ENCODE measurements at places on chromosomes 12 and 14. TPM values are rescaled to one million over a fixed set of nuclear protein-coding genes. Genes with fewer than 3 reads are reported as not detected.

- peaks cover 12% of the 10 kb centered on the region for H3K4me1 ChIP-seq
- H3K27me3 ChIP-seq: no peaks in the 10 kb centered on the region
- no peak overlapping the region for H3K4me3 ChIP-seq
- DNase-seq: no peak
- no peaks in the 10 kb centered on the region for H3K36me3 ChIP-seq
Observed at GRCh38 chr12:63944586-63945228, 100.2 kb downstream of the SRGAP1 start.

GRCh38 chr12:70091021-70091521 lies 152.2 kb upstream of the CNOT2 start:
- no peak overlapping the region for H3K27ac ChIP-seq
- H3K4me3 ChIP-seq: no peak overlapping the region
- H3K27me3 ChIP-seq: no peaks in the 10 kb centered on the region
- H3K36me3 ChIP-seq: no peaks in the 10 kb centered on the region
- no peaks in the 10 kb centered on the region for H3K4me1 ChIP-seq

- H3K4me1 ChIP-seq: no peaks in the 10 kb centered on the region
- no peaks in the 10 kb centered on the region for H3K27me3 ChIP-seq
- no peak for DNase-seq
Observed at GRCh38 chr12:30010071-30011052, 226.6 kb upstream of the TMTC1 start.

TAS2R19 gene
- 1.4 TPM for total RNA-seq

SRSF5 gene
- 1,459 TPM for total RNA-seq

GRCh38 chr12:131196220-131196619 lies 242.5 kb downstream of the ADGRD1 start:
- no peaks in the 10 kb centered on the region for H3K4me1 ChIP-seq
- no peak overlapping the region for H3K27ac ChIP-seq
- no peak for DNase-seq
- peaks cover 16% of the 10 kb centered on the region for H3K27me3 ChIP-seq
- no peak overlapping the region for H3K4me3 ChIP-seq

SLCO1B3 gene
- total RNA-seq: not detected

DNA sequence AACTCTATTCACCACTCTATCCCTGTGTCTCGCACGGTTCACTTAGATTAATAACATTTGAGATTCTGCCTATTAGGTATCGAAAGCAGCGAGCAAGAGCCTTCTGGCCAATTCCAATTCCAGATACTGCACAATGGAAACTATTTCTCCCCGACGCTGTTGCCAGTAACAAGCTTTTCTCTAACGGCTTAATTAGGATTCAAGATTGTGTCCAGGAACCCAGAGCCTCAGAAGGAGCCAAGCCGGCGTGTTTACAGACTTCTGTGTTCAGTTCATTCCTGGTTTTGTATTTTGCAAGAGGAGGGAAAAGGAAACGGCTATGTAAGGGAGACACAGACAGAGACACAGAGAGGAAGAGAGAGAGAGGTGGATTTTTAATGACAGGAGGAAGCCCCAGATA lies 185.6 kb downstream of the DICER1 start:
- no peak for DNase-seq
- H3K27me3 ChIP-seq: peaks cover 42% of the 10 kb centered on the region
- peaks cover 2% of the 10 kb centered on the region for H3K4me1 ChIP-seq
- no peak overlapping the region for H3K4me3 ChIP-seq
- H3K36me3 ChIP-seq: peaks cover 2% of the 10 kb centered on the region
- no peak overlapping the region for H3K27ac ChIP-seq

CAPZA3 gene
- total RNA-seq: not detected

All from T-helper 17 cell (primary cell).